ENCODE measurements at places on chromosomes 7 and 10.
A peak's percentile ranks its signal among the peaks of the same experiment; 100 is the strongest.

GRCh38 chr7:821688-822087, 10.6 kb upstream of the SUN1 start:
- no peak for DNase-seq

DNA sequence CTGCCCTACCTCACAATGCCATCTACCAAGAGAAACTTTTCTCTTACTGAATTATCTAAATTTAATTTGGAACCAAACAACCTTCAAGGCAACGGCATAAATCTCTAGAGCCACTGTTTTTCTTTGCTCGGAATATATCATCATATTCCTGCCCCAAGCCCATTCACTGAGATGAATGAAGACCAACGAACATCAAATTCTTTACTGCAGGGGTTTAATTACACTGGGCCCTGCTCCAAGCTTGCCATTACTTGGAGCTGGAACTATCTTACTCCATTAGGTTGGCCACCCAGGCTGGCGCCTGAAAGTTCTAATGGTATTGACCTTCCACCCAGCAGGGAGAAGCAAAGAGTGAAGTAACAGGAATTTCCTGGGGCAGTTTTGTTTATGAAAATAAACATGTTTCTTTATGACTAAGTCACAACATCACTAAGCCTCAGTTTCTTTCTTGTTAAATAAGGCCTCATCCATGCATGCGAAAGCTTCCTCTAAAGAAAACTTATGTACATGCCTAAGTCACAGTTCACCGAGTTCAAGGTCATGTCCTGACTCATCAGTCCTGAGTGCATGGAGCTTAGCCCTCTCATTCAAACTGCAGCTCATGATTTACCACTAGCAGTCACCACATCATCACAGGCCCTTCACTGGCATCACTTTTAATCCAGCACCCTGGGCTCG, 42.1 kb upstream of the ANAPC16 start:
- DNase-seq: peak; percentile 14

DNA sequence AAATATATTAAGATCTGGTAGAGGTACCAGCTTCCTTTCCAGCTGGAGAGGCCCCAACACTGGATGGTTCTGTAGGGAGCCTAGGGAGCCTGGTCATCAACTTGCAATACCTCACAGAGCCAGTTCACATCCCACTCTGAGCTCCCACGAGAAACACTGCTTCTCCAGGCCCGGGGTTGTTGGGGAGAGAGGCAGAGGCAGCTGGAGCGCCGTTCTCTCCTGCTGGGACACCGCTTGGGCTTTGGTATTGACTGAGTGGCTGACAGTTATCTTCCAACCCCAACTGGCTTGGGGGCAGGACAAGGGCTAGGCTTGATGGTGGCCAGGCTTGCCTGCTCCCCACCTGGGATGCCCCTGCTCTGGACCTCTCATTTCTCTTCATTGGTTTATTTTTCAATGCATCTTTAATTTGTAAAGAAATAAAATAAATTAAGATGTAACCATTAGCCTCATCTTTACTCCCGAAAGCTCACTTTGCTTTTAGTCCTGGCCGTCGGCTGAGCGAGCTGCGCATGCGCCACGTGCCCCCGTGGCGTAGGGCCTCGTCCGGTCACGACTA, 10.0 kb upstream of the CHCHD1 start:
- peak; percentile 28 for DNase-seq

GRCh38 chr7:66627881-66628360, 760 bp upstream of the KCTD7 start:
- no peak for DNase-seq

DNA sequence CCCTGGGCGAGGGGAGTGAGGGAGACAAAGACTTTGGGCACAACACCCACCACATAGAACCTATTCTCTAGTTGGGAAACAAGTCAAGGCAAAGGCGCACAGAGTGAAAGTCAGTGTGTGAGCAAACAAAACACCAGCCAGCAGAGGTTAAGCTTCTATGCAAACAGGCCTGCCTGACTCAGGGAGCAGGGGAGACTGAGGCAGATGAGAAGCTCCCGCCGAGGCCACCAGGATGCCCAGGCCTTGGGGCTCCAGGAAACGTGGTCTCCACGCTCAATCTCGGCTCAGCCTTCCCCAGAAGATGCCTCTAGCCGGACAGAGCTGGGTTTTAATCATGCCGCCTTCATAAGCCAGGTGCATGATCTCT, 74.1 kb upstream of the KCNMA1 start:
- no peak for DNase-seq
